ENCODE measurements at places on chromosomes 2 and 18.

GRCh38 chr2:42456126-42456839 lies 37.5 kb downstream of the KCNG3 start:
- DNase-seq, result no peak

DNA sequence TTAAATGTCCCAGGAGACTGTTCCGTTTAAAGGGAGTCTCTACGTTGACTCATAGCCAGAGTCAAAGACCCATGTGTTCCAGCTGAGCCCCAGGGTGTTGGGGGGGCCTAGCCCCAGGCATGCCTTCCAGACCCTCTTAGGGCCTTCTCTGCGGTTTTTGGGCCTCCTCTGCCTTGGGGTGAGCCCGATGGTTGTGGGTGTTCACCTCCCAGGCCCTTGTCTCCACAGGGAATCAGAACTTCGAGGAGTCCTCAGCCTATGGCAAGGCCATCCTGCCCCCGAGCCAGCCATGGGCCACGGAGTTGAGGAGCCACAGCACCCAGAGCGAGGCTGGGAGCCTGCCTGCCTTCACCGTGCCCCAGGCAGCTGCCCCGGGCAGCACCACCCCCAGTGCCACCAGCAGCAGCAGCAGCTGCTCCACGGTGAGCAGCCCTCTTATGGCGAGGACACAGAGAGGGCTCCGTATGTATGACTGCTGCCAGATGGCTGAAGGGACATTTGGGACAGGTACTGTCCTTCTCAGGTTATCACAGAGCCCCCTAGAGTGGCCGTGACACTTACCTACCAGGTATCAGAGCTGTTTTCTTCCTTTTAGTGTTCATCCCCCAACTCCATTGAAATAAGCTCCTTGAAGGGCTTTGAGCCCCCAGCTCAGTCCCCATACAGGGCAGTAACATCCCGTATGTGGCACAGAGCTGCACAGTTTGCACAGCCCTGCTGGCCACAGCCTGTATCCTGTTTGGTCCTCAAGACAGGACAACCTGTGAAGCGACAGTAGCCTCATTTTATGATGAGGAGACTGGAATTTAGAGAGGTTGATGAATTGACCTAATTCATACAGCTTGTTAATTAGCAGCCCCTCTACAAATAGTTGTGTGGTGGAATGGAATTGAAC lies 80.7 kb downstream of the EPAS1 start:
- DNase-seq, result no peak

GRCh38 chr2:168560817-168561499 lies 104.9 kb downstream of the CERS6 start:
- no peak for DNase-seq

DNA sequence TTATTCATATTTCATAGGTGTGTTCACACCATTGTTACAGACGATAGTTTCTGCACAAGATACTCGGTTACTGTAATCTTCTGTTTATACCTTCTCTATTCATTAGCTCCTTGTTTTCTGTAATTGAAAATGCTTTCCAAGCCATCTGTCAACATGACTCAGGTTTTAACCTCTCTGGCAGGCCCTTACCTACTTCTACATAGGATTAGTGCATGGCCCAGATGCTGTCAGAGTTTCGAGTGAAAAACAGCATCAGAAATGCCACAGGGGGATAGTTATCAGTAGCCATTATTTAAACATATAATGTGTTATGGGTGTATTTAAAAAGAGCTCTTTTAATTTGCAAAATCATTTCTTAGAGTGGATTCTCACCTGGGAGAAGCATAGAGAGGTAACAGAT lies 596.4 kb downstream of the FBXO15 start:
- no peak for DNase-seq

DNA sequence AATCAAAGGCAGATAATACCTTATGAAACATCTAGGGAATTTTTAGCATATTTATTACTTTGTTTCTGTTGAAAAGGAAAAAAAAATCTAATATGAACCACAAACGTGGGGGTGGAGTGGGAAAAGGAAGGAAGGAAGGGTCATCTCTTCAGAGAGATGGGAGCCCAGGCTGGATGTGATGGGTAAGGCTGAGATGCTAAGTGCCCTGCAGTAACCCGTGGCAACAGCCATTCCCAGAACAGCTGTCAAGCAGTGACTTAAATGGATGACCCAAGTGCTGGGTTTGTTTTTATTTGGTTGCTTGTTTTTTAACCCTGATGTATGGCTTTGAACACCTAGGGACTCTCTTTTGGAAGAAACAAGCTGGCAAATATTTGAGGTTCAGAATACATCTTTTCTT lies 50.7 kb upstream of the KLF7 start:
- DNase-seq, result no peak

DNA sequence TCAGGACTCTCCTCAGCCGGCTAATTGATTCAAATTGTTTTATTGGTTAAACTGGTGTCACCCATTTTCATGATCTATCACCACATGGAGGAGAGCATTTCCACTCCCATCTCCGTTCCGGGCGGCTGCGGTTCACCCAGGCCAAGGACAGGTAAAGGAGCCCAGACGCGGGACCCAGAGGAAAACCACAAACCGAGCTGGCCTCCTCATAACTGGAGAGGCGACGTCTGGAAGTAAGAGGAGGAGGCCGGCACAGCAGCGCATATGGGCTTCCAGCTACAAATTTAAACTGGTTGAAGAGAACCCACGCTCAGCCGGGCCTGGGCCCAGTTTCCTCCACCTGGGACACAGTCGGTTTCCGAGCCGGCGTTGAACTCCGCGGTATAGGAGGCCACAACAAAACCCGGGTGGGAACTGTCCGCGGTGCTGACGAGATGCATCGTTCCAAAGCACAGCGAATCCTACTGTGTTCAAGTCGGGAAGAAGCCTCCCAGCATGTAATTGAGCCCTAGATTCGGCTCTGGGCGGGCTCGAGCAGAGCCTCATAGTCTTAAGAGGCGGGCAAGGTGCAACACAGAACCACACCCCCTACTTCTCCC lies 3.0 kb upstream of the SKOR2 start:
- no peak for DNase-seq

- DNase-seq, result no peak
Measured at GRCh38 chr2:98623657-98624056, 15.3 kb downstream of the UNC50 start.

- DNase-seq, result no peak
Measured at GRCh38 chr2:201223089-201224073, 37.0 kb upstream of the CASP8 start.

DNA sequence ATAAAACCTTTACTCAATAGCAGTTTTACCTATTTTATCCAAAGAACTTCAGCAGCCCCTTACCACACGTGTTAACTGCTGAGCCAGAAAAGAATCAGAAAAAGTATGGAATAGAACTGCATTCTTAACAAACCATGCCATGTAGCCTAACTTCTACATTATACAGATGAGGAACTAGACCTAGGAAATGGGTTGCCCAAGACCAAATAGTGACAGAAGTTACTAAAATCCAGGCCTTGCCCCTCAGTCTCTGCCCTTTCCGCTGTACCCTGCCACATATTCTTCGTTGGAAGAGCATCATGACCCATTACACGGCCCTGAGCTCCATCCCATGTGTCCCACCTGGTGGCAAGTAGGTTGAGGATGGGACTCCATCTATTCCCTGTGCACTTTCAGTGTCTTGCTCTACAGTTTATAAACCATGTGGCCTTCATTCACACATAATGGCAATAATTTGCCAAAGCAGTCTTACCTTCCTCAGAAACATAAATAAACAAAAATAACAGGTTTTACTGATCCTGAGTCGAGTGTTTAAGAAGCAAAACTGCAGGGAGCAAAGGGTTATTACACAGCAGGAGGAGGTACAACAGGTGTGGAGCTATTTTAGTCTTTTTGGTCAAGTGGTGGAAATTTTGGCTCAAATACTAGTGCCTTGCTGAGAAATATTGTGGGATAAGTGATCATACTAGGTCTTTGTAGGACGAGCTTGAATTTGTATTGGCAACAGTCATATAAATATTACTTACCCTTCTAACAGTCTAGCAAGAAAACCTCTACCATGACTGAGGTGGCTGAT lies 46.5 kb downstream of the HNRNPLL start:
- DNase-seq, result no peak

- DNase-seq, result no peak
Measured at GRCh38 chr18:26442126-26442525, 106.2 kb downstream of the KCTD1 start.

DNA sequence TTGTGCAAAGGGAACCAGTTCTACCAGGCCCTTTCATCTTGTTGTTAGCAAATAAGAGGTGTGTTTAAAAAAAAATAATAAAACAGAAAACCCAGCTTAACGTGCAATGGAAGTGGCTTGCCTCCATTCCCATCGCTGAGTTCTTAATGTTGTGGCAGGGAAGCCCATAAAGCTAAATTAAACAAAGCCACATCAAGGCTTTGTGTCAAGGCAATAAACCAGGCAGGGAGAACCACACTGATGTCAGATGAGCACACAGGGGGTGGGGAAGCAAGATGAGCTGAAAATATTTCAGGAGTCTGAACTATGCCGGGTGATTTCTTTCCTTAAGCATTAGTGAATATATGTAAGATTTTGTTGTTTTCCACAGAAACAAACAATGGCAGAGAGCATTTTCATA lies 73.5 kb downstream of the PHLPP1 start:
- DNase-seq, result no peak

- peak; percentile 39 for DNase-seq
Measured at GRCh38 chr2:172172513-172173173, 69.9 kb upstream of the DLX2 start.

DNA sequence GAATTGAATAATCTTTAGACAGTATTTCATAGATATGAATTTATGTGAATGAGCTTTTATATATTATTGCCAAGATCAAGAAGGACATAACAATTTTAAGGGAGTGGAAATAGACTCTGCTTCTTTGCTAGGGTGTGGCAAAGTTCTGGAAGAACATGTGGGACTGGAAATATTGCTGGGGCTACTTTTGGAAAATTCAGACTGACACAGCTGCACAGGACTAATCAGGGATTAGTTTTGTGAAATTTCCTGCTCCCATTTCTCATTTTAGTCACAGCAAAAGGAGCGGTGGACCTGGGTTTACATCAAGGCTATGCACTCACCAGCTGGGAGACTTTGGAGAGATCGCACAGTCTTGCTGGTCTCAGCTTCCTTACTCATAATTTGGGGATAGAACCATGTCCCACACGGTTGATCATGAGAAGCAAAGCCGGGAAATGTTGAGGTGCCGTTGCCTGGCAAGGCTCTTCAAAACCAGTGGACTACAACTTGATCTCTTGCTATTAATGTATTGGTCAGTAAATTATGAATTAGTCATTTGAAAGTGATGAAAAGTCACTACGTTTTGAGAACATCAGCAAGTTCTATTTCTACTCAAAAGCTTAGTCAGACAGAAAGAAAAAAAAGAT lies 42.4 kb downstream of the IL1RL2 start:
- no peak for DNase-seq

GRCh38 chr2:218168635-218169462 lies 2.1 kb upstream of the CXCR1 start:
- DNase-seq, result peak; percentile 51

DNA sequence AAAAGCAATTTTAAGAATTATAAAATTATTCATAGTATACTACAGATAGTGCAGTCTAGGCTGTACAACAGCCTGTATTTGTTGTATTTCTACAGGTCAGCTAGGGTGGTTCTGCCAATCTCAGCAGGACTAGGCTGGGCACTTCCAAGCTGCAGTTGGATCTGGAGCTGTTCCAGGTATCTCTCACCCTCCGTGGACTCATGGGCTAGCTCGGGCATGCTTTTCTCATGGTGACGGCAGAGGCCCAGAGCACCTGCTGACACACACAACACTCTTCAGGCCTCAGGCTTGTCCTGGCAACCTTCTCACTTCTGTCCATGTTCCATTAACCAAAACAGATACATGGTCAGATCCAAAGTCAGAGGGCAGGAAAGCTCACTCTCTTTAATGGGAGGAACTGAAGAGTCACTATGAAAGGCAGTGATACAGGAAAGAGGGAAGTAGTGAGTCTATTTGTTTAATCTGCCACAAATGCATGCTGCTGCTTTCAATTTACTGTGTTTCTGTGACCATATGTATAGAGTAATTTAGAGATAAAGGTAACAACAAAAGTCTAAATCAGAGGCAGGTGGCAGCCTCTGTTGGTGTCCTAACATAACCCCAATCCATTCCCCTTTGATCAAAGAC lies 462.4 kb upstream of the ACVR2A start:
- peak; percentile 54 for DNase-seq

GRCh38 chr2:147916067-147916466 lies 71.2 kb downstream of the ACVR2A start:
- no peak for DNase-seq

DNA sequence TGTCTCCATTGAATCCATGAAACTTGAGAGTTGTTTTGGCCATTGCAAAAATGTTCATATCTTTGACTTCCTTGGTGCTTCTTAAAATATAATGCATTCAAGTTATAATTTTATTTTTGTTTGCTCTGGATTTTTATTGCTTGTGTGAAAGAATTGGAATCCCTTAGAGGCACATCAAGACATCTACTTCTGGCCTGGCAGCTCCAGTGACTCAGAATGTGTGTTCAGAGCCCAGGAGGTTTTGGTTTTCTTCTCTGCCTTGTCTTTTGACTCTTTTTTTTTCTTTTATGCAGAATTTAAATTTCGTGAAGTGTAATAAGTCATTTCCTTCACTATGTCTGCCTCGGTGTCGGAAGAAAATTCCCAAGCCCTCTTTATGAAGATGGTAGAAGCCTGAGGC lies 180.2 kb downstream of the LTBP1 start:
- DNase-seq, result no peak

DNA sequence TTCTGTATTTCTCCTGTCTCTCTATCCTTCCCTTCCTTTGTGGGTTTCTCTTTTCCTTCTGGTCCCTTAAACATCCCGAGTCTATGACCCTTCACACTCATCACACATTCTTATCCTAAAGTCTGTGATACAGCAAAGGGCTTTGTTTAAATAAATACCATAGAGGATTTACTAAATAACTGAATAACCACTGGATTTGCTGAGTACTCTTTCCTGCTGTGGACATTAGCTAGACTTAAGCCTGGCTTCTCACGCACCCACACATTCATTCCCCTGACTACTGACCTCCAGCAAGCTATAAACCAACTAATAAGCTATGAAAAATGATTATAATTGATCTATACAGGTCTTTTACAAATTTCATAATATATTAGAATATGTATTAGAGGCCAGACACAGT lies 76.6 kb downstream of the COL4A3 start:
- DNase-seq, result no peak

GRCh38 chr2:60806988-60807681 lies 51.1 kb downstream of the PAPOLG start:
- DNase-seq, result peak; percentile 58

All from NCI-H1436 (cell line).